Activated CD4-positive, alpha-beta T cell treated with anti-CD3 and anti-CD28 coated beads, Interleukin-2, amount 10 ng/mL, durations not matched to agents 24 days and 14 days (primary cell): ENCODE measurements at places on chromosomes 7 and 10.
A peak's percentile ranks its signal among the peaks of the same experiment; 100 is the strongest.

DNA sequence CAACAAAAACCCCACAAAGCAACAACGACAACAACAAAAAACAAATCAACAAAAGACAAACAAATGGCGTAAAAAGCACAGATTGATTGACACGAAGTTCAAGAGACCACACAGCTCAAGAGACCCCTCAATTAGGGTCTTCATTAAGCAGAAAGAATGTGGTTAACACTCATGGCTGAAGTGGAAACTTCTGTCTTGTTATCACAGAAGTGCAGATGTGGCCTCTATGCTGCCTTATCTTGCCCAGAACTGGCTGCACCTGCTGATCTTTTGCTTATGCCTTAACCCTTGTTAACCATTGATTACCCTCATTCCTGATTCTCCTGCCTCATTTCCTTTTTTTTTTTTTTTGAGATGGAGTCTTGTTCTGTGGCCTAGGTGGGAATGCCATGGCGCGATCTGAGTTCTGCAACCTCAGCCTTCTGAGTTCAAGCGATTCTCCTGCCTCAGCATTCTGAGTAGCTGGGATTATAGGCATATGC, 3.5 kb upstream of the DAGLB start:
- no peak for DNase-seq

- no peak for DNase-seq
Observed at GRCh38 chr10:103546401-103546800, 52.9 kb downstream of the NEURL1 start.

- DNase-seq: no peak
Observed at GRCh38 chr7:30062587-30062986, 34.4 kb downstream of the PLEKHA8 start.

GRCh38 chr7:112407261-112407660, 43.0 kb upstream of the IFRD1 start:
- no peak for DNase-seq

DNA sequence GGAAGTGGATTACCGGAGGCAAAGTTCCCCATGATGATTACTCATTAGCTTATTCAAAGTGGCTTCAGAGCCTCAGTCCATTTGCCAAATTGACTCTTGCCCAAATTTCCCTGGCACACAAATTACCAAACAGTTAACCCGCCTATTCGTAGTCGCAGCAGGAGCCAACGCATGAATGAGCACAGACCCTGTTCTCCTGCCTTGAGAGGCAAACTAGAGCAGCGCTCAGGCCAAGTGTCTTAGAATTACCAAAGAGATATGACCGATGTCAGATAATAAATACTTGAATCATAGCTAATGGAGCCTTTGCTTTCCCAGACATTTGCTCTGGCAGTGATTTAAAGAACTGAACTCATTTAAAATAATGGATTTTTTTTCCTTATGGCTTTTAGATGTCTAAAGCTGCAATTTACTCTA, 64.9 kb downstream of the CTTNBP2 start:
- DNase-seq: no peak

GRCh38 chr10:118953598-118954393, 75.7 kb upstream of the NANOS1 start:
- DNase-seq: no peak

GRCh38 chr7:30263090-30263710, 21.2 kb upstream of the ZNRF2 start:
- DNase-seq: no peak

DNA sequence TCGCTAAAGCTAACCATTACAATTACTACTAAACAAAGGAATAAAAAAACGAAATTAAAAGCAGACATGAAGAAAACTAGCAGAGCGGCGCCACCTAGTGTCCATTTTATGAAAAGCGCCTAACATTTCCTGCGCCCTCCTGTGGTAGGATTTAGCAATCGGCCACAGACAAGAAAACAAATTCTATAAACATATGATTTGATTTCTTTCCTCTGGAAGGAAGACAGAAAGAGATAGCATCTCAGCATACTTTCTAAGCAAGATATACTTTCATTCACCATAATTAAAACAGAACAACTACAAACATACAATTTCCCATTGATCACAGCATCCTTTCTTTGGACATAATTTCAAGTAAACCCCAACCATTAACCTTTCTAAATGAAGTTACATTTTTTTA, 337.7 kb upstream of the NPVF start:
- peak; percentile 90 for DNase-seq

- DNase-seq: no peak
Observed at GRCh38 chr7:71221049-71221448, 89.1 kb downstream of the GALNT17 start.

- peak; percentile 90 for DNase-seq
Observed at GRCh38 chr10:101214446-101215396, 14.5 kb downstream of the LBX1 start.

GRCh38 chr7:14303536-14303935, 314.1 kb upstream of the ETV1 start:
- DNase-seq: no peak

GRCh38 chr10:95517536-95518454, 43.4 kb downstream of the SORBS1 start:
- DNase-seq: no peak

DNA sequence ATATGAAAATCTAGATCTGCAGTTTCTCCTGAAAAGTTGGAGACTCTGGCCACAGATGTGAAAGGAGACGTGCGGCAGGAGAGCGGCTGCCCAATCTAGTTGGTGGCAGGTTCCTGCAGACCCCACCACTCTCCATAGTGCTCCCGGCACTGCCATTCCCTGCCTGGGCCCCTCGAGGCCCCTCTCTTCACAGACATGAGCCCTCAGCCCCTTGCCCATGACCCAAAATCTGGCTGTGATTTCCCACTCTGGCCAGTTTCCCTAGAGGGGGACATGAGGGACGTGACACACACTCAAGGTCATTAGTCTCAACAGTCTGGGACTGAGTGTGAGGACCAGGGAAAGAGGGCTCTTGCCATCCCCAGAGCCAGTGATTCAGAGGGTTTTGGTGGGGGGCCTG, 138.7 kb downstream of the PTPN20 start:
- no peak for DNase-seq

DNA sequence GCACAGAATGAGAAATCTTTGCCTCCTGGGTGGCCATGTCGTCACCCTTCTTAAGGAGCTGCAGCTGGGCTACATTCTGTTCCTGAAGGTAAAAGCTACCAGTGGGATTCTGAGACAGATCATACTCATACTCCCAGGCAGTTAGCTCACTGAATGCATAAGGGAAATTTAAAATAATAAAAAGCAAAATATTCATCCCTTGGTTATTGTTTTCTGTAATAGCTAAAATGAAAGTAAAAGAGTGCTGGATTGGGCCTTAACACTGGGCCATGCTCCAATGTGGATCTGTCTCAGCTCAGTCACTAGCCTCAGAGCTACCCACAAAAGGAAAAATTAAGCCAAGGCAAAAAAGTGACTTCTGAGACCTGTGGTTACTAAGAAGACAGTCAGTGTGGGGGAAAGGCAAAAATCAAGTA, 8.9 kb upstream of the DYNC2I1 start:
- DNase-seq: peak; percentile 76

DNA sequence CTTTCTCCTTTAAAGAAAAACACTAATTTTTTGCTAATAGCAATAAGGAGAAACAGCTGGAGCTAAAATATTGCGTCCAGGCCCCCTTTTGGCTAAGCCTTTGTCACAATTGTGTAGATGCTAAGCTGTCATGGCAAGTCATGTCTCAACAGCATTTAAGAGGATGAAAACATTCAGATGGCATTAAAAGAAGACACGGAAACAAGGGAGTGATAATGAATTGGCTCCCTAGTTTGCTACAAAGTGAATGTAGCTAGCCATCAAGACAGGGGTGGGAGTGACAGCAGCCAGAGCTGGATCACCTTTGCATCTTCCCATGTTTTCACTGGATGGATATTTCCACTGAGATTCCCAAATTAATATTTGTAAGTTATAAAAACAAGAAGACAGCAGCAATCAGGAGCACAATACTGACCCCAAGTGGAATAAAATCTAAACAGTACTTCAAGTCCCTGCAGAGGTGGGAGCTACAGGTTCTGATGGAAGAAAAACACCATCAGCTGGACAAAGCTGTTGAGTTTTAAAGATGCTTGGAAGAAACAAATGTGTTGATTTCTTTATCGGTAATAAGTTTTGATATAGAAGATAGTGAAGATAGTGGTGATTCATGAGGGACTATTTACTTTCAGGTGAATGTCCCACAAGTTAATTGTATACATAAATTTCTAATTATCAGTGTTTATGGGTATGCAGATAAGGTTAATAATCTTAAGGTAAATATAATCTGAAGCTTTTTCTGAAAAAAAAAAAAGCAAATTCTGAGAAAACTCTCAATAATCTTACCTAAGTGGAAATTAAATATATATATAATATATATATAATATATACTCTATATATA, 129.4 kb downstream of the SLC16A9 start:
- no peak for DNase-seq

GRCh38 chr10:69991151-69991550, 61.5 kb upstream of the MACROH2A2 start:
- no peak for DNase-seq

DNA sequence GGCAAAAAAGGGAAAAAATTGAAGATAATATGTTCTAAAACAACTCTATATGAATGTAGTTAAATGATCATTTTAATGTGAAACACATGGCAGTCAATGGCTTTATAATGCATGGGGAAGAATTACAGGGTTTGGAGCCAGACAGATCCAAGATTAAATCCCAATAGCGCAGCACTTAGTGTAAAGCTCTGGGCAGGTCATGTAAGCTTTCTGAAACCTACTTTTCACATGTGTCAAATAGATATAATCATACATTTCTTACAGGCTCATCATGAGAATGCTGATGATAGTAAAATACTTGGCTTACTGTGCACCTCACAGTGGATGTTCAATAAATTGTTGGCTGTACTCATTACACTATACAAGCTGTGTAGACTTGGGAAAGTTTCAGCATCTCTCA, 48.0 kb upstream of the ZNF365 start:
- no peak for DNase-seq

- no peak for DNase-seq
Observed at GRCh38 chr10:3723766-3724165, 61.2 kb downstream of the KLF6 start.
